ENCODE measurements at places on chromosomes 12 and 14. TPM values are rescaled to one million over a fixed set of nuclear protein-coding genes. Genes with fewer than 3 reads are reported as not detected.

The SIRT4 gene
- 1.1 TPM for total RNA-seq

DNA sequence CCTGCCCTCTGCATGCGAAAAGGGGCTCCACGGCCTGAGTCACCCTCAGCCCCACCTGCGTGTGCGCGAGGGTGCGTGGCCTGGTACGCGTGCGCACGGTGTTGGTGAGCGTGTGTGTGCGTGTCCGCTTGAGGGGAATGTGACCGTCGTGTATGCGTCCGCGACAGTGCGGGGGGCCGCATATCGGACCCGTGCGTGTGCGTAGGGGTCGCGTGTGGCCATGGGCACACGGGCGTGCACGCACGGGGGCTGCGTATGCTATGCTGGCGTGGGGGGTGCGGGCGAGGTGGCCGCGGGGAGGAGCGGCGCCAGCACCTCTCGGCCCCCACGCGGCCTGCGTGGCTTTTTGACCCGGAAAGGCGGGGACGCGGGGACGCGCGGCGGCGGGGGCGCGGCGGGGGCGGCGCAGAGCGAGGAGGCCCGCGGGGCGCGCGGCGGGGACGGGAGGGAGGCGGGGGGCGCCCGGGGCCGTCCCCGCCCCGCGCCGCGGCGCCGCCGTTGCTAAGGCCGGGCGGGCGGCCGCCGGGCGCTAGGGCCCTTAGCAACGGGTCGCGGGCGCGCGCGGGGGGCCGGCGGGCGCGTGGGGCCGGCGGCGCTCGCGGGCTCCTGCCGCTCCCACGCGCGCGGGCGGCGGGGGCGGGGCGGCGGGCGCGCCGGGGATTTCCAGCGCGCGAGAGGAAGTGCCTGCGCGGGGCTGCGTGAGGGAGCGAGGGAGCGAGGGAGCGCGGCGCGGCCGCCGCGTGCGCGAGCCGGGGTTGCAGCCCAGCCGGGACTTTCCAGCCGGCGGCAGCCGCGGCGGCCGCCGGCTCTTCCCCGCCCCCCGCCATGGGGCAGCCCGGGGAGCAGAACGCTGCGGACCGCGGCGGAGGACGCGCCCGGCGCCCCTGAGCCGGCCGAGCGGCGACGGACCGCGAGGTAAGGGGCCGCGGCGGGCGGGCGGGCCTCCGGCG is at the start of gene TRAF3:
TRAF3 (plus strand) TSS at position 689 of the 950 bp plus-strand sequence. CDS start 92,753 bp downstream, outside the sequence.
- peak; percentile 100 for DNase-seq

GRCh38 chr12:119153477-119154434 is 25.0 kb upstream of the HSPB8 start:
- DNase-seq, result peak; percentile 83

DNA sequence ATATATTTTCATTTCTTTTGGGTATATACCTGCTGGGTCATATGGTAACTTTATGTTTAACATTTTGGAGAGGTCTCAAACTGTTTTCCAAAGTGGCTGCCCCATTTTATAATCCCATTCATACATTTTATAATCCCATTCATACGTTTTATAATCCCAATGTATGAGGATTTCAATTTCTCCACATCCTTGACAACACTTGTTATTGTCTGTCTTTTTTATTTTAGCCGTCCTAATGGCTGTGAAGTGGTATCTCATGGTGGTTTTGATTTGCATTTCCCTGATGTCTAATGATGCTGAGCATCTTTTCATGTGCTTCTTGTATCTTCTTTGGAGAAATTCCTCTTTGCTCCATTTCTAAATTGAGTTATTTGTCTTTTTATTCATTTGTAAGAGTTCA is 6.7 kb upstream of the CFL2 start:
- DNase-seq, result no peak
